ENCODE measurements at places on chromosomes 13 and 19.

DNA sequence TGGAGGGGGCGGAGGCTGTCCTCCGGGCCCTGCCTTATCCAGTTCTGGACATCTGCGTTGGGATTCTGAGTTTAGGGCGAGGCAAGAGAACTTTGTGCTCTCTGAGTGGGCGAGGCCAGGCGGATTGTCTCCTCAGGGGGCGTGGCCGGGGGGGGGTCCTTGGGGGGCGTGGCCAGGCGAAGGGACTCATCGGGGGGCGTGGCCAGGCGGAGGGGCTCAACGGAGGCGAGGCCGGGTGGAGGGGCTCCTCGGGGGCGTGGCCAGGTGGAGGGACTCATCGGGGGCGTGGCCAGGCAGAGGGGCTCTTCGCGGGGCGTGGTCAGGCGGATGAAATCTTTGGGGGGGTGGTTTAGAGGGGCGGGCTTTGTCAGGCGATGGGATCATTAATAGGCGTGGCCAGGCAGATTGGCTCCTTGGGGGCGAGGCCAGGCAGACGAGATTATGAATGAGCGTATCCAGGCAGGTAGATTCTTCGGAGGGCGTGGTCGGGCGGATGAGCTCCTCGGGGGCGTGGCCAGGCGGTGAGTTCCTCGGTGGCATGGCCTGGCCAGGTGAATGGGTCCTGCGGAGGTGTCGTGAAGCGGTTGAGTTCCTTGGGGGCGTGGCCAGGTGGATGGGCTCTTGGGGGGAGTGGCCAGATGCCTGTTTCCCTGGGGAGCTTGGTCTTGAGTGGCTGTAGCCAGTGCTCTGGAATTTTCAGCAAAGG lies 10.3 kb upstream of the CACNG7 start:
- DNase-seq, result no peak

DNA sequence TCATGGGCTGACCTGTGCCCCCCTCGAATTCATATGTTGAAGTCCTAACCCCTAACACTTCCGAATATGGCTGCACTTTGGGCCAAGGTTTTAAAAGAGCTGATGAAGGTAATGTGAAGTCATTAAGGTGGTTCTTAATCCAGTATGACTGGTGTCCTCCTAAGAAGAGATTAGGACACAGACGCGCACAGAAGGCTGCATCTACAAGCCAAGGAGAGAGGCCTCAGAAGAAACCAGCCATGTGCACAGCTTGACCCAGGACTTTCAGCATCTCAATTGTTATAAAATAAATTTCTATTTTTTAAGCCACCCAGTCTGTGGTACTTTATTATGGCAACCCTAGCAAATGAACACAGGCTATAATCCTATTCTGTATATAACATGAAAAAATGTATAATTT lies 99.9 kb downstream of the DOCK9 start:
- DNase-seq, result no peak

GRCh38 chr13:45792827-45793303 lies 58.7 kb downstream of the SIAH3 start:
- DNase-seq, result no peak

GRCh38 chr19:38049105-38049649 lies 142.2 kb downstream of the SIPA1L3 start:
- no peak for DNase-seq

GRCh38 chr13:78420814-78421213 lies 182.5 kb downstream of the POU4F1 start:
- DNase-seq, result no peak

GRCh38 chr13:106095919-106096318 lies 439.5 kb downstream of the EFNB2 start:
- no peak for DNase-seq

DNA sequence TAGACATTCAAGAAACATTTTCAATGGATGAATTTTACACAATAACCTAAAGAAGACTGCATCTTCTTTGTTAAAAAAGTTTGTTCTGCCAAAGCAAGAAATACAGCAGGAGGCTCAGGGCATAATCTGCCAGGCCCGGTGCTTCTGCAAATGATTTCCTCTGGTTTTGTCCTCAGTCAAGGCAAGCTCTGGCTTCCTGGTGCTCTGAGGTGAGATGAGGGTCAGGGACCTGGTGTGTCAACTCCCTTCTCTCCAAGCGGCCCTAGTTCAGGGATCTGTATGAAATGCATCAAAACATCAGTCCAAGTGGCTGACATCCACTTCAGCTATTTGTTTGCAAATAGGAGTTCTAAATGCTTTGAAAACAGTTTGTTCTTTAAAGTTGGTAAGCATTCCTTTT lies 31.6 kb downstream of the LACC1 start:
- DNase-seq, result no peak

- peak; percentile 13 for DNase-seq
These were observed at the start of gene SIGLEC7 for GRCh38 chr19:51142119-51142518. TSS of gene SIGLEC7 (plus strand) at chr19:51142301. CDS start at chr19:51142370, 69 bp downstream.

GRCh38 chr13:79986890-79987289 lies 354.0 kb downstream of the SPRY2 start:
- no peak for DNase-seq

GRCh38 chr19:2982561-2982960 lies 5.2 kb downstream of the TLE6 start:
- DNase-seq, result no peak

DNA sequence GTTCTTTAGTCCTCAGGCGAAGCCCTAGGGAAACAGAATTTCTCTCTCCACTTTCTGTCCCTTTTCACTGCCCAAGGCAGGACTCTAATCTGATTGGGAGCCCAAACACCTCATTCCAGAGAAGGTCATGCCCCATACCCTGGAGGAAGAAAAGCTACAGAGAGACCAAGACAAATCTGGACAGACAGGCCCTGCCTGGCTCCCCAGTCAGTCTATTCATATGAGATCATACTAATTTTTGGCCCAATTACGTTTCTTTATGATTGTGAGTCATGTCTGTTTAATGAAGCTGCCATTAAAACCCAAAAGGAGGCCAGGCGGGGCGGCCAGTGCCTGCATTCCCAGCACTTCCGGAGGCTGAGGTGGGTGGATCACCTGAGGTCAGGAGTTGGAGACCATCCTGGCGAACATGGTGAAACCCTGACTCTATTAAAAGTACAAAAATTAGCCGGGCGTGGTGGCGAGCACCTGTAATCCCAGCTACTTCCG lies 3.3 kb upstream of the AP3D1 start:
- DNase-seq, result no peak

DNA sequence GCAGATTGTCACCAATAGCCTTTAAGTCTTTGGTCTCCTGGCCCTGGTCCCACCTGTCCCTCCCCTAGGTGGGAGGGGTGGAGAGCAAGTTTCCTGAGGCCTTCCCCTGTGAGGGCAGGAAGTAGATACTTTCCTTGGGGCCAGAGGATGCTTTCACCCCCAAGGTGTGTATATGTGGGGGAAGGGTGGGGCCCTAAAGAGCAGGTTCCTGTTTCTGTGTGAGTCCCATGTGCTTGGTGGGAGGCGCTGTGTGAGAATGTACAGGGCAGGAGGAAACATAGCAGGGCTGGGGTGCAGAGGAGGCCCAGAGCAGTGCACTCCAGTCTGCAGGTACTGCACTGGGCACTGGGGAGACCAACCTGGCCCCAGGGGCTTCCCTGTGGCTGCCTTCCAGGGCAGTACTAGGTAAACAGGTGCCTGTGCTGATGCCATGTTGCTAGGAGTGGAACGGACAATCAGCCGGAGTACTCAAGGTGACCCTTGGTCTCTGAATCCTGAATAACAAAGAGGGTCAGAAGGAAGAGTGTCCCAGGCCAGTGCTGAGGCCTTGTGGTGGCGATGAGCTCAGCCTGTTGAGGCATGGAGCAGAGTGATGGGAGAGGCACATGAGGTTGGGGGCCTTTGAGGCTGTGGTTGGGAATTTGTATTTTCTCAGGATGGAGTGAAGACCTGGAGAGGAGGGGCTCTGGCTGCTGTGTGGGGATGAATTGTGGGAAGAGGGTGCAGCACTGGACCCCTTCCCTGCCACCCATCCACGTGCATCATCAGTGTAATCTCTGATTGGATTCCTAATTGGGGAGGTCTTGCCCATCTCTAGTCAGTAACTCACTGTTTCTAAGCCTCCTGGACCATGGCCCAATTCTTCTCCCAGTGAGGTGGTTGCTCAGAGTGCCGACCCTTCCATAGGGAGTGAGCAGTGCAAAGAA lies 5.1 kb downstream of the EGLN2 start:
- DNase-seq, result no peak

DNA sequence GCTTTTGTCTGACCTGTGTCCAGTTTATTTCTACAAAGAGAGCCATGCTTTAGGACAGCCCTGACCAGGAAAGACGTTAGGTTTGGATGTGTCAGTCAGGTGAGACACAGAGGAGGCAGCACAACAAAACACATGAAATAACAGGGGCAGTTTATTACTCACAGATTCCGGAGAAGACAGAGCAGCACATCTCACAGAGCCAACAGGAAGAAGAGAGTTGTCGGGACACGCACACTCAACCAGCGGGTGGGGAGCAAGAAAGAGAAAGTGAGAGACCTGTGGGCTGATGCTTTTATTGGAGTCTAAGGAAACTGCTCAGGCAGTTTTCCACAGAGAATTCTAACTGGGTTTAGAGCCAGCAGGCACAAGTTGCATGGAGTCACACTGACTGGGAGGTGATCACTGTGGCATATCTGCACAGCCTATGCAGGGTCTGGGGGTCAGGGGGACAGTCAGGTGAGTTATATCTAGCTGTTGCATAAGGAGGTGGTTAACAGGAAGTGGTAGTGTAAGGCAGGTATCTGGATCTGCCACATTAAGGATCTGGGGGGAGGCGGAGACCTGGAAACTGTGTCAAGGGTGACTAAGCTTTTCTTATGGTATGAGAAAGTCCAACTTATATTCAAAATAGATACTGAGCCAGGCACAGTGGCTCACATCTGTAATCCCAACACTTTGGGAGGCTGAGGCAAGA lies 24.1 kb upstream of the CEACAM20 start:
- no peak for DNase-seq

DNA sequence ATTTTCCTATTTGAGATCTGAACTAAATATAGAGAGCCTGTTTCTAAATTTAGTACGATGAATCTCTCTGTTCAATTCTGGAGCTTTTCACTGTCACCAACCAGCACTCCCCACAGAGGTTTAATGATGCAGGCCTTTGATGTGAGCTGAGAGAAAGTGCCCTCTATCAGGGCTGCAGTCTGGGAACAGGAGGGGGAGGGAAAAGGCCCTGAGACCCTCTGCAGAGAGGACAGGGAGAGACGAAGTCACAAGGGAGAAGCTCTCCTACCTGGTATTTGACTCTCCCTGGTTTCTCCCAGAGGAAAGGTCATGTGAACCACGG lies 206.8 kb upstream of the SOX1 start:
- no peak for DNase-seq

GRCh38 chr19:39436350-39436716 lies 584 bp upstream of the RPS16 start:
- DNase-seq, result no peak

DNA sequence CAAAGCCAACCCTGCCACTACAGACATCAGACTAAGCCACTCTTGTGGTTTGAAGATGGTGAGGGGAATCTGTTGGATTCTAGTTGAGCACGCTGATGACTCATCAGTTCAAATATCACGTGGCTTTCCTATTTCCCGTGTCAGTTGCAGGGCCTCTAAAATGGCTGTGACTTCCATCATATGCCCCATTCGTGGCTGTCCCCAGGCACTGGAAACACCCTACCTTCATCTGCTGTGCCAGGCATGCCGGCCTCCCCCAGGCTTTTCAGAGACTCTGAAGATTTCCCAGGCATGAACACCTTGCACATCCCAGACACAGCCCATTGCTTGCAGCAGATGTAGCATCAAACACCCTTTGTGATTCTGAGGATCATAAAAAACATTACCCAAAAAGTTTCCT lies 659.9 kb downstream of the UQCRFS1 start:
- DNase-seq, result no peak

- no peak for DNase-seq
These were observed 244.5 kb downstream of the EFNB2 start for GRCh38 chr13:106291006-106291405.

GRCh38 chr13:107650081-107650701 lies 565.1 kb downstream of the LIG4 start:
- peak; percentile 23 for DNase-seq

GRCh38 chr19:33147538-33147937 lies 15.6 kb downstream of the WDR88 start:
- no peak for DNase-seq

- no peak for DNase-seq
These were observed 19.5 kb downstream of the MAN2B1 start for GRCh38 chr19:12647047-12647446.

GRCh38 chr13:112468069-112468468 lies 91.9 kb downstream of the SPACA7 start:
- DNase-seq, result no peak

GRCh38 chr13:30884543-30884942 lies 21.5 kb upstream of the MEDAG start:
- no peak for DNase-seq

DNA sequence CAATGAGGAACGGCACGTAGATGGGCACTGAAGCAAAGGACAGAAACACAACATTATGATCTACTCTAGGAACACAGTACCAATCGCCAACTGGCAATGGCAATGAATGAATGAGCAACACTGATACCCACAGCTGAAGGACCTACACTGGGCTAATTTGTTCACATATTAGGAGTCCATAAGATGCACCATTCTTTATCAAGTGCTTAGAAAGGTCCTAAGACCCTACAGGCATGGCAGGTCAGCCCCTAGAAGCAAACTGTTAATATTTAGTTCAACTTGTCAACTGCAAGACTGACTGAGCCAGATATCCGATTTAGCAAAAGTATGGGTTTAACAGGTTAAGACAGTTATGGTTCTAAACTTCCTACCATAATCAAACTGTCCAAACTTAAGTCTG lies 4.8 kb downstream of the SHISA2 start:
- no peak for DNase-seq

GRCh38 chr19:40768869-40769268 lies 6.5 kb upstream of the MIA start:
- DNase-seq, result no peak

DNA sequence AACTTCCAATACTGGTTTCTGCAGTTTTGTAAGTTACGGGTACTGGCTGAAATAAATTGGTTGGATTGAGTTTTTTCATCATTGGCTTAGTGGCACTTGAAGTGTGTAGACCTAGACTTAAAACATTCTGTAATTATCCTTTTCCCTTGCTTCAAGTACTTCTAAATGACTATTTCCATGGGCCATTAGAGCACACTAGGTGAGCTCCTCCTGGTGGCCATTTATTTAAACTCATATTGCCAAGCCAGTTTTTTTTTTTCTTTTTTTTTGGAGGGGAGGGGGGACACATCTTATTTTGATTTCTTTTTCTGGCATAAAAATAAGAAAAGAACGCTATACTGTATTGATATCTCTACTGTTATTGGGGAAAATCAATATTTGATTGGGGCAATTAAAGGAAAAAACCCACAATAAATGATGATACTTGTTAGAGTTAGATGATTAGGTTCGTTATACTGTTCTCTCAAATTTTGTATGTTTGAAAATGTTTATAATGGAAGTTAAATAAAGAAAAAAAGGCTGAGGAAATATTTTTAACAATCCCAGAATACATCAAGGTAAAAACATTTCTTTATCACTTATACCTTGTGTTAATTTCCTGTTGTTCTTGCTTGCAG lies 82.9 kb downstream of the PDS5B start:
- DNase-seq, result no peak

- DNase-seq, result no peak
These were observed 83.5 kb downstream of the COL4A2 start for GRCh38 chr13:110390567-110390966.

Measured in C1 segment of cervical spinal cord (tissue), 14 donors.